ENCODE measurements at places on chromosomes 4 and X.

DNA sequence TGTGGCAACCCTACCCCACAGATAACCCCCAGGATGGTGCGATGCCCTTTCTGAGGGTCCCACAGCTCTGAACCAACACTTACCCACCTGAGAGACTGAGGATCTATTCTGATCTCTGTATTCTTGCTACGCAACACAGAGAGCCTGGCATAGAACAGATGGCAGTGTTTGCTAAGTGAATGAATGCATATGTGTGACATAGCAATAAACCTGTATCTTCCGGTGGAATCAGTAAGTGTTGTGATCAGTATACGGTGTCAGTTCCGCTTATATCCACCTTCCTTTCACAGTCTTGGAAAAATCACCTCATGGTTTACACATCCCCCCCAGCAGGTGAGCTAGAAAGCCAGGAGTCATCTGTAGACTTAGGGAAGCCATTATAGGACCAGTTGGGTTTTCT lies 5.9 kb upstream of the HSD17B10 start:
- no peak for DNase-seq
- no peaks in the 10 kb centered on the region for H3K27me3 ChIP-seq
- H3K36me3 ChIP-seq: no peaks in the 10 kb centered on the region
- no peaks in the 10 kb centered on the region for H3K4me1 ChIP-seq

DNA sequence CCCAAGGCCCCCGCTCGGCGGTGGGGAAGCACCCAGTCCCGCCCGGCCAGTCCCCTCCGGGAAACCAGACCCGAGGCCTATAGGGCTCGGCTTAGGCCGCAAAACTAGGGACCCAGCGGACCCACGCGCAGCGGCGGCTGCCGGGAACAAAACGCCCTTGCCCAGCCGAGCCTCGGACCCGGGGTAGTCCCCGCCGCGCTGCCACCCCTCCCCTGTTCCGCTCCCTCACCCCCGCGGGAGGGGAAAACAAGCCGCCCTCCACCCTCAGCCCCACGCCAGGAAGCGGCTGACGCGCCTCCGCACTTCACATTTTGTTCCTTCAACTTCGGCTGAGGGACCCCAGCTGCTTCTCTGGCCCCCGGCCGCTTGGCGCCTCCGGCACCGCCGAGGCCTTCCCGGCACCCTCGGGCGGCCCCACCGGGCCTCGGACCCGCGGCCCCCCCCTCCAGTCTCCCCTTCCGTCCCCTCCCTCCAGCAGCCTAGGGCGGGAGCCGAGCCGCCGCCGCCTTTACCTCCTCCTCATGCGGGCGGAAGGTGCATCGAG lies 694 bp downstream of the PDS5A start:
- peaks cover 6% of the 10 kb centered on the region for H3K36me3 ChIP-seq
- peak overlapping the region; percentile 94 for H3K27ac ChIP-seq
- peaks cover 18% of the 10 kb centered on the region for H3K4me1 ChIP-seq
- no peak for DNase-seq

DNA sequence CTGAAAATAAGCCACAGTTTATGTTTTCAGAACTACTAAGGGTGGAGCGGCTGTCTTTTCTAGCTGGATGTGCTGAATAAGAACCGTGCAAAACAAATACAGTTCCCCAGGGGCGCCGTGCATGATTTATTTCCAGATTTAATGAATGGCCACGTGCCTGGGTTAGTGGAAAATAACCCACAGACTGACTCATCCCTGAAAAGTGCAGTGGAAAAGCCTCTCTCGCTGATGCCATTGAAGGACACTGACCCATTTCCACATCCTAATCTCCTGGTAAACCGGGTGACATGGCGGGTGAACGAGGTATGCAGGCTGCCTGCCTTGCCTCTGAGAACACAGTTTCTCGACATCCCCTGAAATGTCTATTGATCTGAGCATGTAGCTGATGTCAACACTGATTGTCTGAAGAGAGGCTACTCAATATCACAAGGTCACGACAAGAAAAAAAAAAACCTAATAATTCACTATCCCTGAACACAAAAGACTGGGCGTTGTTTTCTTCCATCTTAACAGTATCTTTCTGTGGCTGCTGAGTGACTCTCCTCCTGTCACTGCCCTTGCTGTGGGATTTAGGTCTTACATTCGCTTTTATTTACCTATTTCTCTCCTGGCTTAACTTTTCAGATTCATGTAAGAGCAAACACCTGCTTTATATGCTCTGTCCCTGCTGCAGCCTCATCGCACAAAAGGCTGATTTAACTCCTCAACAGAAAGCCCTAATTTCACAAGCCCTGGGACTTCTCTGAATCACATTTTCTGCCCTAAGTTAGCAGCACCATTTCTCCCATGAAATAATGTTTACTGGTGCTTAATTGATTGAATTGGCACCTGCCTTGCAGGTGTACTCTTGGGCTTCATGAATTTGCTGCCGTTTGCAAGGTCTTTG lies 76.9 kb upstream of the SCOC start:
- no peaks in the 10 kb centered on the region for H3K36me3 ChIP-seq
- H3K4me3 ChIP-seq: peak overlapping the region; percentile 19
- no peak overlapping the region for H3K27ac ChIP-seq
- peak; percentile 82 for DNase-seq
- H3K27me3 ChIP-seq: no peaks in the 10 kb centered on the region
- H3K4me1 ChIP-seq: peaks cover 6% of the 10 kb centered on the region

DNA sequence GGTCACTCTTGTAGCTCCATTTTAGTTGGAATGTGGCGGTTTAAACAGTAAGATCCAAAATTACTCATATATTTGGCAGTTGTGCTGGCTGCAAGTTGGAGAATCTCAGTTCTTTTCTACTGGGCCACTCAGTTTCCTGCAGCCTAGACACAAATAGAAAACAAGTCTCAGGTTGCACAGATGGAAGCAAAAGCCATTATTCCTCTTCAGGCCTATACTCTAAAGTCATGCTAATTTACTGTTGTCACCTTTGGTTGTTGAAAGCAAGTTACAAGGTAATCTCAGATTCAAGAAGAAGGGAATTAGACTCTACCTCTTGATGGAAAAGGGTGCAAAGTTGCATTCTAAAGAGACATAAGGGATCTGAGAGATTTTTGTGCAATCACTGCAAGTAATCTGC lies 345.4 kb downstream of the ADAM29 start:
- no peaks in the 10 kb centered on the region for H3K27me3 ChIP-seq
- H3K27ac ChIP-seq: no peak overlapping the region

DNA sequence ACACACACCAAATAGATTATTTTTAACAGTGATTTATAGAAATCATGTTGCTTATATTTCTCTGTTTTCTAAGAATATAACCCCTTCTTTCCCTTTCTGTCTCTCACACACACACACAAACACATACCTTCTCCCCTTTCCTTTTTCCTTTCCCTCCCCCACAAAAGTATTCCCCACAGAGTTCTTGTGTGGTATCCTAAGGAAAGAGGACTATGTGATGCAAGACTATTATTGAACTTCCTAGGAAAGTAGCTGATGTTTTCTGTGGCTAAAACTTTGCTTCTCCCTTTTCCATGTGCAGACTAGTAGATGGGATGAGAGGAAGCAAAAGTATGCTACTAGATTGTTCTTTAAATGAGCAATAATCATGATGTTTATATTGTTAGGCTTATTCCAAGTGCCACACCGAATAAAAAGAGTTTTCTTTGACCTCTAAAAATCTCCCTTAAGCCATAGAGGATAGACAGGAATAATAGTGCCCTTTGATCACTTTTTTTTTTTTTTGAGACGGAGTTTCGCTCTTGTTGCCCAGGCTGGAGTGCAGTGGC lies 38.7 kb downstream of the CPEB2 start:
- no peak for DNase-seq
- no peak overlapping the region for H3K4me3 ChIP-seq
- peaks cover 3% of the 10 kb centered on the region for H3K4me1 ChIP-seq

All from ascending aorta (tissue), 2 donors.